ENCODE measurements at places on chromosomes 13 and 19.

GRCh38 chr19:4284176-4284958 is 5.3 kb downstream of the SHD start:
- no peak for DNase-seq

- DNase-seq, result no peak
These were observed 7.8 kb upstream of the HIF3A start for GRCh38 chr19:46288896-46289588.

- no peak for DNase-seq
These were observed 246.6 kb downstream of the NHLRC3 start for GRCh38 chr13:39284801-39285388.

DNA sequence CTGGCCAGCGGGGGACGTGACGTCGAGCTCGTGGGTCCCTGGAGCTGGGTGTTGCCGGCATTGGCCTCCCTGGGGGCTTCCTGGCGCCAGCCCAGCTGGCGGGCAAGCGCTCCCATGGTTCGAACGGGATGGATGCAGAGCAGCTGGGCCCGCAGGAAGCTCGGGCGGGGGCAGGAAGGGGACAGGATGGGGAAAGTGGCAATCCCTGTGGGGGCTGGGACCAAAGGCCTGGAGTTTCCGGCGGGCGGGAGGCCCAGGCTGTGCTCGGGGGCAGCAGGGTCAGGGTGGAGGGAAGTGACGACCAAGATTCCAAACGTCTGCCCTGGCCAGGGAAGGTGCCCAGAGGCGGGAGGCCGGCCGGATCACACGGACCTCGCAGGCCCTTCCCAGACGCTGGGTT is 19.3 kb downstream of the PALM start:
- no peak for DNase-seq

GRCh38 chr19:45231891-45232290 is 13.3 kb downstream of the EXOC3L2 start:
- no peak for DNase-seq

DNA sequence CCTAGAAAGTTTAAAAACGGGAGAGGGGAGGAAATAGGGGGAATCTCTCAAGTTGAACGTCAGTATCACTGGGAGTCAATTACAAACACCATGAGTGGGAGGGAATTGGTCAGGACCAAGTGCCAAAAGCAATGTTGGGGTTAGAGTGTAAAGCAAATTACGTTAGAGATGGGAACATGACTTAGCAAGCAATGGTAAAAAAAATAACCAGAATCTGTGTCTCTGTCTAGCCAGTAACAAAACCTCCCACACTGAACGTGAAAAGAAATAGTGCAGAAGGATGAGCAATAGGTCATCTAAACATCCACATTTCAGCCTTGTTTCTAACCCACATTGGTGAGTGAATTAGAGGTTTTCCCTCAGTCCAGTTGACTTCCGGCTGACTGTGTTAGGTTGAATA is 242.2 kb downstream of the COG6 start:
- no peak for DNase-seq

DNA sequence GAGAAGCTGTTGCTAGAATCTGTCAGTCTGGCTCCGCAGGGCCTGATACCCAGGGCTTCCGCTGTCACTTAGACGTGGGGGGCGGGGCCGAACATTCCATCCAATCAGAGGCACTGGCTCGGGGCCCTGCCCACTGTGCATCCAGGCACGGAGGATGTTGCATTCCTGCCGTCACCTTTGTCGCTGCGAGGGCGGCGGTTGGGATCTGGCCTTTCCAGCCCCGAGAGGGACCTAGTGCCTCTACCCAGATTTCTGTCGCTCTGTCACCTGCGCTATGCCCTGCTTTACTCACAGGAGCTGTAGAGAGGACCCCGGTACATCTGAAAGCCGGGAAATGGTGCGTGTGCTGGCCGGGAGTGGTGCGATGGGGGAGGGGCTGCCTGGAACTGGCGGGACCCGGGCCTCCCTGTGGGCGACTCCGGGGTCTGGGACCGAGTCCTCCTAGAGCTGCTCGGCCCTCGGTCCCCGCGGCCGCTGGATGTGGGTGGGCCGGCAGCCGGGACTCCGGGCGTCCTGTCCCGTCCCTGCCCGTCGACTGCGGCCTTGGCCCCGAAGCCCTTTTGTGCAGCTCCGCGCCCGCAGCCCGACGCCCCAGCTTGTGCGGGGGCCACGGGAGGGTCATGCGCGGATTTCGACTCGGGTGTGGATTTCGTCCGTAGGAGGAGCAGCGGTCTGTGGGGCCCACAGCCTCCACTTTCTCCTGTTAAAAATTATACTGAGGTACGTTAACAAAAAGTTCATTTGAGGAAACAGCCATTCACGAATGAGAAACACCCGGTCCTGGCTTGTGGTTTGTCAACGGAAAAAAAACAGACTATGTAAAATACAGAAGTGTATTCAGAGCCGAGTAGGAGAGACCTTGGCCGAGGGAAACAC is at the start of gene ZNF439:
Gene ZNF439, plus strand, starts transcription at position 133 of the 876 bp plus-strand sequence. Its CDS starts 142 bp downstream, at position 275.
- DNase-seq, result peak; percentile 93

- DNase-seq, result no peak
These were observed 5.1 kb downstream of the LONP1 start for GRCh38 chr19:5714816-5715215.

DNA sequence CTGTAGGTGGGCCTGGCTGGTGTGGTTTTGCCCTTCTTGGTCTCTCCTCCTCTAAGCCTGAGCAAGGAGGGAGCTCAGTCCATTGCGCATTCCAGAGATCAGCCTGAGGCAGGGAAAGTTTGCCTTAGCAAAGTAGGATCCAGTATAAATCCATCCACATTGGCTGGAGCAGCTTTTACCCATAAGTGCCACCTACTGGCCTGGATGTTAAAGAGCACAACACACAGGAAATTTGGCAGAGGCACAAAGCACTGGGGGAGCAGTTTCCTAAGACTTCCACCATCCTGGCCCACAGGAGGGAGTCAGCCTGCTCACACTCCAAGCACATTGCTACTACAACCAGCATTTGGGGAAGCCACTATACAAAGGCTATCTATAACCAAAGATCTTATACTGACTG is 1124.2 kb downstream of the SLITRK1 start:
- DNase-seq, result peak; percentile 12

DNA sequence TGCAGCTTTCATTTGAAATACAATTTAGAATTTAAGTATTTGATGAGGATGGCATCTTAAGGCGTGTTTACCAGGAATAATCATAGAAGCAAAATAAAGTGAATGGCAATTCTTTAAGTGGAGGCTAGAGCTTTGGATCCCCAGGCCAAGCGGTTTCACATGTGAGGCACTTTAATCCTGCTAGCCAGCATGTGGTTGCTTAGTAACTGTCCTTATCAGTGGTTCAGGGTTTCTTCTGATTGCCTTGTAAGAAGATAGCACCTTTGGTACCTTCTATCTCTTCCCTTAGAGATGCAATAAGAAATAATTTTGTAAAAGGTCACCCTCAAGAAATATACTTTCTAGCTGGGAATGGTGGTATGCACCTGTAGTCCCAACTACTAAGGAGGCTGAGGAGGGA is 38.9 kb upstream of the SERP2 start:
- no peak for DNase-seq

GRCh38 chr13:77372275-77372674 is 45.4 kb upstream of the MYCBP2 start:
- no peak for DNase-seq

DNA sequence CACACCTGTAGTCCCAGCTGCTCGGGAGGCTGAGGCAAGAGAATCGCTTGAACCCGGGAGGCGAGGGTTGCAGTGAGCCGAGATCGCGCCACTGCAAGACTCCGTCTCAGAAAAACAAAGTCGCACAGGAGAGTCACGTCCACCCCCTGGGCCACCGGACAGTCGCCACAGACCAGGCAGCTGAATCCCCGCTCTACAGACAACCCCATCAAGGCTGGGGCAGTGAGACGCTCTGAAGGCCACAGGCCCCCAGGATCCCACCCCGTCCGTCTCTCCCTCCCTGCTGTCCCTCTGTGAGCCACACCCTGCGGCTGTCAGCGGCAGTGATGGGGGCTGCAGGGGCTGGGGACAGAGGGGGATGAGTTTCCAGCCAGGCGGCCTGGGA is 15.5 kb upstream of the PTBP1 start:
- no peak for DNase-seq

DNA sequence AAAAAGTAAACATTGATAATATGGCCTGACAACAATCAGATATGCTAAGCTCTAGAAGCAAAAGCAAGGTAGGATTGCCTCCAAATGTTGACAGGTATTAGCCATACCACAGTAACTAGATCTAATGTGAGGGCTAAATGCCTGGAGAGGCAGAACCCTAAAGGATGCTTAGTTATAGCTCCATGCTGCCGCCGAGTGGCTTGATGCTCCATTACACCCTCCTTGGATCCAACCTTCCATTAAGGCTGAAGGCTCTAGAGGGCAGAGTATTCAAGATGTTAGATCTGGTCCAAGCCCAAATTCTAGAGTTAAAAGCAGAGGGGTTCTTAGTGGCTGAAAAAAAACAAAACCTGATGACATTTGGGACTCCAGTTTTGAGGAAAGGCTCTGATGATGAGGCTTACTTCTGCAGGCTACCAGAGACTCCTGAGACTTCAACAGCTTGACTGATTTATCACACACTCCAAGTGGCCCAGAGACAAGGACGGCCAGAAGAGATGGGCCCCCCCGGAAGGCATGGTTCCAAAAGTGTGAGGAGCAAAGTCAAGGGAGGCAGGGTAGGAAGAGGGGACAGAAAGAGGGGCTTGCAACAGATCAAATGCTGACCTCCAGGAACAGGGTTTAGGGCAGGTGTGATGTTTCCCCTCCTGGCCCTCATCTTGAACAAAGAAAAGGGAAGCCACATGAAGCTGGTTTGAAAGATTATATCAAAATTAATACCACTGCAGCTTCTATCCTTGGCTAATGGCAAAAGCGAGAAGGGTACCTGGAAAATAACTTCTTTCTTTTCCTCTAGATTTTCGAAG is 21.9 kb upstream of the CPB2 start:
- DNase-seq, result peak; percentile 89

DNA sequence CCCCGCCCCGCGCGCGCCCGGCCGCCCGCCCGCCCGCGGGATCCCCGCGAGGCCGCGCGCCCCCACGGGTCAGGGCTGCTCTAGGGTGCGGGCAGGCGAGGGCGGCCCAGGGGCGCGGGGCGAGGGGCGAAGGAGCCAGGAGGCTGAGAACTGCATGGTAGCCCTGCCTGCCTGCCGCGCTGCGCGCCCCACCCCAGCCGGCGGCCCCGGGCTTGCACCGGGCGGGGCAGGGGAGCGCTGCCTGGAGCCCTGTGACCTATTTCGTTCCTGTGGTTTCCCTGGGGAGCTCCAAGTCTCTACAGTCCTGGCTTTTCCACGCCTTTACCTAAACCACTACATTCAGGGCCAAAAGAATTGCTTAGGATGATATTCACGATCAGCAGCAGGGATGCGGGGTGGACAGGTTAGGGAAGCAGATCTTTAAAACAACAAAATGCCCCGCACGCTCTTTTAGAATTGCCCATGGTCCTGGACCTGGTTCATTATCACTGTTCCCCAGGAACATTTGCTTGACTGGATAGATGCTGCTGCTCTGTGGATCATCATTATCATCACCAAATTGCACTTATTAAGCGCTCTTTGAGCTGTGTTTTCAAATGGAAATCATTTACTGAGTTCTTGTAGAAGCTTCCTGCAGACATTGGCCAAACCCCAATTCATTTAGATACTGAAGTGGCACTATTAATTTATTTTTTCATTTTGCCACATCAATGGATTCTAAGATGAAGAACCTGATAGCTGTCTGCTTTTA is 421 bp upstream of the GPR12 start:
- no peak for DNase-seq

DNA sequence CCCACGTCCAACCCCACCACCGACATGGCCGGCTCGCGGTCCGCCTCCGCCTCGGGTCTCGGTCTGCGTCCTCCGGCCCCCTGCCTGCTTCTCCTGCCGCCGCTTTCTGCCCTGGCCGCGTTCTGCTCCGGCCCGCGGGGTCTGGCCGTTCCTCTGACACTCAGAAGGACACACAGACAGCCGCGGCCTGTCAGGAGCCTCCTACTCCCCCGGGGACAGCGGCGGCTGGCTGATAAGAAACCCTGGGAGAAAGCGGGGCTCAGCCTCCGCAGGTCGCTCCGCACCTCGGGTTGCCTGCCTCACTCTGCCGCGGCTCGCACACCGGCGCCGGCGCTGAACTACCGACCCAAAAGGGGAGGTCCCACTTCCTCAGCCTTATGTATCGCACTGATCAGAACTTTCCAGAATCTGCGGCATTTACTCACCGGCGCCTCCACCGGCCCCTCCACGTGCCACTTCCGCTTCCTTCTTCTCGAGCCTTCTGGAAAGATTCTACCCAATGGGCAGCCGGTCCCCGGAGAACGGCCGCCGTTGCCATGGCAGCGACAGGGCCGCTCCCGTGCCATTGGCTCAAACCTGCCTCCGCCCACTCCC is at the start of gene HSPH1:
Gene HSPH1, minus strand, starts transcription at position 348 of the 594 bp plus-strand sequence. Its CDS starts 322 bp downstream, at position 26.
- DNase-seq, result peak; percentile 98

- DNase-seq, result no peak
These were observed 19.8 kb upstream of the RASA3 start for GRCh38 chr13:114152285-114152645.

All from globus pallidus (tissue), 1 donor.